ENCODE measurements at places on chromosomes 2 and 18. TPM values are rescaled to one million over a fixed set of nuclear protein-coding genes. Genes with fewer than 3 reads are reported as not detected.
A peak's percentile ranks its signal among the peaks of the same experiment; 100 is the strongest.

The LIMS4 gene
- 10.7 TPM for polyA plus RNA-seq

DNA sequence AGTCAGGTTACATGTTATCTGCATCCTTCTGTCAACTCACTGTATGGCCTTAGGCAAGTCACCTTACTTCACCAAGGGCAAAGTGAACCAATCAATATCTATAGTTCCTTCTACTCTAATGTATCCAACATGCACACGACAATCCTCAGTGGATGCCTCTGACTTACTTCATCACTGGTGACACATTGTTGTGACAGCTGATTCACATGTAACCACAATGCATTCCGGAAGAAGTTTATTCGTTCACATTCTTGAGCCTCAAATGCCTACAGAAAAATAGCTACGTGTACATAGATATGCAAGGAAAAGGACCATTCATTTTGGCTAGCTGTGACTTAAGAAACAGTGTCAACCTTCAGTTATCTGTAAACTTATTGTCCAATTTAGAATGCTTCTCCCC, 26.3 kb upstream of the EPG5 start:
- H3K27me3 ChIP-seq = no peaks in the 10 kb centered on the region
- H3K4me3 ChIP-seq = no peak overlapping the region
- H3K4me1 ChIP-seq = no peaks in the 10 kb centered on the region
- peak overlapping the region; percentile 38 for H3K27ac ChIP-seq

DNA sequence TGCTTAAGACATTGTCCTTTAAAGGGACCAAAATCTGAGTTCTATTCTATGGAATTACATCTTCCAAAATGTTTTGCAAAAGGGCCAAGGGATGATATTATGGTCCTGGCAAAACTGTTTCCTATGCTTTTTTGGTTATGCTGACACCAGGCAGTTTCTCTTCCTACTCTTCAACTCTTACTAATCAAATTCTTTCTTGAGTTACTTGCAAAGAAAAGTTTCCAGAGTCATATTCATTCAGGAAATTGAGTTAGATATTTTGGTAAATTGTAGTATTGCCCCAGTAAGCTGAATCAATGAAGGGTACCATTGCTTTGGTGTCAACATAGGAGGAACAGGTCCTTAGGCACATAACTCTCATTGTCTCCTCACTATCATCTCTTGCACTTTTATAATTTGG, 118.8 kb downstream of the DPP4 start:
- no peaks in the 10 kb centered on the region for H3K36me3 ChIP-seq
- DNase-seq = no peak
- no peak overlapping the region for H3K27ac ChIP-seq
- no peaks in the 10 kb centered on the region for H3K4me1 ChIP-seq

DNA sequence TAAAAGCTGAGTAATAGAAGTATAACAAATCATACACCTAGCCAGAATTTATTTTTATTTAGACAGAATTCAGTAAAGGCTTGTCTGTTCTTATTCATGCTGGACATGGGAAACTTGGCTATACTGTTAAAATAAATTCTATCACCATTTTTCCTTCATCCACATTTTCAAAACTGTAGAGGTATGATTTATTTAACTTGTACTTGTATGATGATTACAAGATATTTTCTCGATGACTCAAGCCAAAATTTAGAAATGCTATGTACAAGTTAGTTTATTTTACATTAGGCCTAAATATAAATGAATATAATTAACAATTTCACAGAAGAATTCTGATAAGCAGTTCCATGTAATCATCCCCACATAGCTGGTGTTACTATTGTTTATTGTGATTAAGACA, 194.8 kb upstream of the DOK6 start:
- H3K27ac ChIP-seq = no peak overlapping the region
- no peaks in the 10 kb centered on the region for H3K4me1 ChIP-seq
- no peak for DNase-seq

Measured in SK-N-SH (cell line).